Stimulated activated CD4-positive, alpha-beta T cell treated with anti-CD3 and anti-CD28 coated beads, Interleukin-15, amount 100 ng/mL, for 24 hours (primary cell): ENCODE measurements at places on chromosomes 6 and 20.

- DNase-seq: no peak
These were observed 5.2 kb downstream of the CDYL start for GRCh38 chr6:4781426-4781825.

GRCh38 chr6:155765275-155766194 lies 309.9 kb upstream of the NOX3 start:
- no peak for DNase-seq

- no peak for DNase-seq
These were observed 7.5 kb downstream of the FBXO5 start for GRCh38 chr6:152975204-152975915.

DNA sequence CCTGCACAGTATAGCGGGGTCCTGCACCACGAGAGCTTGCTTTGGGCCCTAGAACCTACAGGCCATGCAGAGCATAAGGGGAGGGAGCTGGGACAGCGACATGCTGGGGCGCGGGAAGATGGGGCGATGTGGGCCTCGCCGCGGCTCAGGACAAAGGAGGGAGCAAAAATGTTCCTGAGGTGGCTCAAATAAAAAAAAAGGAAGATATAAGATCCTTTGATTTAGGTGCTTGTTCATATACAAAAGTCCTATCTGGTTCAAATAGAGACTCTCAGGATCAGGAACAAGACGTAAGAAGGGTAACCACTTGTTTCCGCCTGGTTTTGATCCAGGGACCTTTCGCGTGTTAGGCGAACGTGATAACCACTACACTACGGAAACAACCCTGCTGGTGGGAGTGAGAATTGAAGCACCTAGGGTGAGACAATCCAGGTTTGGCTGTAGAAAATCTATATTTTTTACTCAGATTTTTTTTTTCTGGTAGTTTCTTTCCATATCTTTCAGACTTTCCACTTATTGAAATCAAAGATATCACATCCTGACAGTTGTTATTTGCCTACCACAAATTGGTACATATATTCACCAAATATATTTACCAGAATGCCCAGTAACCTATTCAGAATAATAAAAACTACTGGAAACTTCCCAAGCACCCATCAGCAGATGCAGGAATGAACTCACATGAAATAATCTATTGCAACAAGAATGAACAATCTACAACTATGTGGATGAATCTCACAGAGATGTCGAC lies 177.9 kb upstream of the ZNF184 start:
- peak; percentile 79 for DNase-seq

DNA sequence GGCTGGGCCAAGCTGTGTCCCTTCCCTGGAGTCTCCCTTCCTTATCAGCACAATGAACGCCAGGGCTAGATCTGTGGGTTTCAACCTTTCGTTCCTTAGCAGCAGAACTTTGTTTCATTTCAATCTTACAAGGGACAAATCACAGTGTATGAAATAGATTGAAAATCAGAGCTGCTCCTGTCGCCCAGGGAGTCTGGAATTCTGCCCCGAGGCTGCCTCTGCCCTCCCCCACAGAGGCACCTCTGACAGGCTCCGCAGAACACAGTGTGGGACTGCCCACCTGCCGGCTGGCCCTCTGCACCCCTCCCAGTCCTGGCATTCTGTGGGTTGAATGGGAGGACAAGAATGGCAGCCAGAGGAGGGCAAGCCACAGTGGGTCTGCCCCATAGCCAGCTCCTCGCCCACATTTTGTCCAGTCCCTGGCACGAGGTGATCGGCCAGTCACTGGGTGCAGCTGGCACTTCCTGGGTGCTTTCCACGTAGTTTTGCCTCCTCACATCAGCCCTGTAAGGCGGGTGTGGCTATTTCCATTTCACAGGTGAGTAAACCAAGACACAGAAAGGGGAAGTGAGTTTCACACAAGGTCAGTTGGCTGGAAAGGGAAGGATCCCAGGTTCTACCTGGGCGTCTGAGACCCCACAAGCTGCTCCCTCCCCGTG lies 26.1 kb downstream of the MANBAL start:
- DNase-seq: no peak

DNA sequence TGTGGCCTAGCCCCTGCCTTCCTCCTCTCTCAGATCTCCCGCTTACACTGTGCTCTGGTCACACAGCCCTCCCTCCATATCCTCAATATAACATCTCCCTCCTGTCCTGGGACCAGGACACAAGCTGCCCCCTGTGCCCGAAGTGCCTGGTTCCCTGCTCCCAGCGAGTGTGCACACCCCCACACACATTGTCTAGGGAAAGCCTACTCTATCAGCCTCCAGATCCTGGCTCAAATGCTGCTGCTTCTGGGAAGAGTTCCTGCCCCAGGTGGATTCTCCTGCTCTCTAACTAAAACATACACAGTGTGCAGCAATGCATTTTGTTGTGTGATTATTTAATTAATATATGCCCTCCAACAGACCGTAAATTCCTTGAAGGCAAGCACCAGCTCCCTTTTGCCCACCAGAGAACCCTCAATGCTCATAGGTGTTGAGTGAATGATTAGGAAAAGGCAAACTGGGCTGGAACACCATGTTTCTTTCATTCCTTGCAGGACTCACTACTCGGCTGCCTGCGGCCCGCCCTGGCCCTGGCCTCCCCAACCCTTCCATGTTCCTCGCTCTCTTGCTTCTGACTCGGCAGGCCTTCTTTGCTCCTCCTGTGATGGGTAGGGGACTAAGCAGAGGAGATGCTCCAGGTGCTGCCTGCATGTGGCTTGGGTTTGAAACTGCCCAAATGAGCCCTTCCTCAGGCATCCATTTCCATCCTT lies 194.6 kb downstream of the ZDHHC14 start:
- no peak for DNase-seq

- DNase-seq: no peak
These were observed 31.0 kb downstream of the ADAT2 start for GRCh38 chr6:143419526-143419925.

GRCh38 chr6:22087960-22088706 lies 208.7 kb downstream of the PRL start:
- no peak for DNase-seq

- no peak for DNase-seq
These were observed 7.4 kb downstream of the C6orf120 start for GRCh38 chr6:169709293-169709692.

GRCh38 chr20:58571356-58571692 lies 56.1 kb upstream of the APCDD1L start:
- no peak for DNase-seq

GRCh38 chr6:6686748-6687601 lies 98.5 kb downstream of the LY86 start:
- peak; percentile 43 for DNase-seq

- DNase-seq: no peak
These were observed 134.1 kb downstream of the RFPL4B start for GRCh38 chr6:112481211-112481610.

DNA sequence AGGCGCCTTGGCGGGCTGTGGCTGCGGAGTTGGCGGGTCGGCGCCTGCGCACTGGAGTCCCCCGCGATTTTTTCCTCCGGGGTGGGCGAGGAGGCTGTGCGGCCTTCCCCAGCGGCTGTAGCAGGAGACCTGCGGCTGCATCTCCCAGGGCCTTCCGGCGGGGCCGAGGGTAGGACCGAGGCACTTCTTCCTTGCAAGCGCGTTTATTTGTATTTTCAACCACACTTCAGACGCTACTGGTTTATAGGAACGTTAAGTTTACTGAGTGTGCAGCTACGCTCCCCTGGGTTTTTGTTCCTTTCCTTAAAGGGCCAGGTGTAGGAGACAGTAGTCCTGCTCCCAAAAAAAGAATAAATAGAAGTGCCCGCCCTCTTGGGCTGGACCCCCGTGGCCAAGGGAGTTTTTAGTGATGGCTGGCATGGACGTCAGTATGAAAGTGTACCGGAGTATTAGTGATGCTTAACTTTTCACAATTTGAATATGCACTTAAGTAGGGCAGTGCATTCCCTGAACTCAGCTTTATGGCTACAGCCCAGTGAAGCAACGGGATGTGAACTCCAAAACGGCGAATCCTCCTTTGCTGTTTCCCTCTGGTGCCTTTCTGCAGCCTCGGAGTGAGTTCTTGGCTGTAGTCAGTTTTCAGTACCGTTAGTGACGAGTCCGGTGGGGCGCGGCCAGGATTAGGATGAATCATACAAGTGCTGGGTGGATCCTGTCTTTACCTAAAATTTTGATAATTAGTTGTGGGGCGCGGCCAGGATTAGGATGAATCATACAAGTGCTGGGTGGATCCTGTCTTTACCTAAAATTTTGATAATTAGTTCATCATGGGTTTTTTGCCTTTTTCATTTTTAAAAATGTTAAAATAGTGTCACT lies 1.0 kb upstream of the FBXO5 start:
- peak; percentile 96 for DNase-seq

GRCh38 chr6:64831680-64832079 lies 875.3 kb downstream of the EYS start:
- DNase-seq: no peak

DNA sequence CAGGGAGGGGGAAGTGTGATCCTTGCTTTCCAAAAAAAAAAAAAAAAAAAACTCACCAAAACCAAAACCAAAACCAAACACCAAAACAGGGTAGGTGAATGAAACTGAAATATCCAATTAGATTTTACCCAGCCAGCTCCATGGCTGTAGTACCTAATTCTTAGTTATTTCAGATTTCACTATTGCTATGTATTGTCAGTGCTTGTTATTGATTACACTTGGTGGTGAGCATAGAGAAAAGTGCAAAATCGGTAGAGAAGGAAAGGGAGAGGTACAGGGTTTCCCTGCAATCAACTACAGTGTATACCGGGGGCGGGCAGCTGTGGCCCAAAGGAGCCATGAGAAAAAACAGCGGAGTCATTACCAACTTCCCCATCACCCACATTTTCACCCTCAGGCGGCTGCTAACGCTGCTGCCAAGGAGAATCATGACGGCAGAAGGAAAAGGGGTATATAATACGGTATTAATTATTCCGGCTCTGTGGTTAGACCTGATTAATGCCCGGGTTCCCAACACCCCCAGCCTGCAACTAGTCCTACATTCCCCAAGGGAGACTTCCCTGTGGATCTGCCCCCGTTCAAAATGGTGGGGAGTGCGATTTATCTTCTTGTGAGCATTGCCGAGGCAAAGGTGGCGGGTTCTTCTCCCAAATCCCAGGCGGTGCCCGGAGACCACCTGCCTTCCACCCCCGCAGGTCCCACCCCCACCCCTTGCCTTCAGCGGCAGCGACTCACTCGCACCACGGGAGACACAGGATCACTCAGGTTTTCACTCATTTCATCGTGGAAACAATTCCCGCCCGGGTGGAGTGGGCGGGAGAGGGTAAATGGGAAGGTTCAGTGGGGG lies at the start of gene C6orf62:
TSS of gene C6orf62 (minus strand) at position 30 of the 847 bp plus-strand sequence. CDS start 486 bp downstream, outside the sequence.
- peak; percentile 74 for DNase-seq

- DNase-seq: no peak
These were observed 46.8 kb downstream of the CYP24A1 start for GRCh38 chr20:54126806-54127655.

GRCh38 chr20:54339093-54339492 lies 131.2 kb downstream of the PFDN4 start:
- DNase-seq: no peak

DNA sequence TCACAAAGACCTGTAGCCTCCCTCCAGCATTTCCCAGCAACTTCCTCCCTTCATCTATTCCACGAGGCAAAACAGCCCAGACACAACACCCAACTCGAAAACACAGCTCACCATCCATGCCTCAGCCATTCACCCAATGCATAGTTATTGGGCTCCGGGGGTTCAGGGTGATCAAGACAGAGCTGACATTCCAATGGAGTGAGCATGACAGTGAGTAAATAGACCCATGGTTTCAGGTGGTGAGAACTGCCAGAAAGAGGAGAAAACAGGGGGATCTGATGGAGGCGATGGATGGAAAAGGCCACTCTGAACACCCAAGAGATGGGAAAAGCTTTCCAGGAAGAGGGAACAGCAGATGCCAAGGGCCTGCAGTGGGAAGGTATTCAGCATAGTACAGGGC lies 5.9 kb downstream of the CASS4 start:
- no peak for DNase-seq

DNA sequence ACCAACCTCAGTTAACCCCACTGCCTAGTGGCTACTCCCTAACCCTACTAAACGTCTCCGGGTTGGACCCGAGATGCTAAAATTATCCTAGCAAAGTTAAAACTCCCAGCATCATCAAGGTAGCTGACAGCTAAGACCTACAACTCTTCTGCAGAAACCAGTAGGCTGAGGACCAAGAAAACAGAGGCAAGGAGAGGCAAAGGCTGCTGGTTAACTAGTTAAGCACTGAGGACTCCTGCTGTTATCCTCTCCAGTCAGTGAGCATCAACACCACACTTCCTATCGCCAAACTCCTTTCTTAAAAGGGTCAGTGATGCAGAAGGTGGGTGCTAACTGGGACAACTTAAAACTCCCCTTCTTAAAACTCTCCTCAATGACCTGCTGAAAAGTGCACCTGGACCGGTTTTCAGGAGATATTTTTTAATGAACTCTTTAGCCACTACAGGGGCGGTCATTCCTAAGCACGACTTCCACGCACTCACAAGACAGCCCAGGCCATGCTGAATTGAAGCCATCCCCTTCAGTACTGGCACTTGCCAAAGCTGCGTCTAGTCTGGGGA lies 1.7 kb downstream of the TRERF1 start:
- no peak for DNase-seq

DNA sequence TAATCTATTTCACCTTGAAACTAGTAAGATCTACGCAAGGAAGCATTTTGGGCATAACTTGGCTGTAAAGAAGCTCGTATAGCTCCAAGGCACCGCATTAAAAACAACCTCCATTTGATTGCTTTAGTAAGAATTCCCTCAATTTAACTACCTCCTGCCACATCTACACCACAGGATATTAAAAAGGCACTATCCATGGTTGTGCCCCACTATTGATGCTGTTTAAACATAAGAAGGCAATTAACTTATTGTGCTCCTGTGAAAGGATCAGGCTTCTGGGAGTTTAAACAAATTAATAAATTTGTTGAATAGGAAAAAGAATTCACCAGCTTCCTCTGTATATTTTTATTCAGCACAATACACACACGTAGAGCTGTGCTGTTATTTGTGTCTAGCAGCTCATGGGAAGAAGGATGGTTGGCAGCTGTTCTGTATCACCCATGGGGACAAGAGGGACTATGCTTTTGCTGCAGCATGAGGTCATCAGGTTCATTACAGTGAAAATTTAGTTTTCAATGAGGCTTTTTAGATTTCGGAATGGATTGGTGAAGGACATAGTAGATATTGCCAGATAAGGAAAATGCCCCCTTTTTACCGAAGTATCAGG lies 513.3 kb downstream of the HAO1 start:
- DNase-seq: no peak

GRCh38 chr6:167553736-167554119 lies 228.8 kb downstream of the TTLL2 start:
- no peak for DNase-seq

DNA sequence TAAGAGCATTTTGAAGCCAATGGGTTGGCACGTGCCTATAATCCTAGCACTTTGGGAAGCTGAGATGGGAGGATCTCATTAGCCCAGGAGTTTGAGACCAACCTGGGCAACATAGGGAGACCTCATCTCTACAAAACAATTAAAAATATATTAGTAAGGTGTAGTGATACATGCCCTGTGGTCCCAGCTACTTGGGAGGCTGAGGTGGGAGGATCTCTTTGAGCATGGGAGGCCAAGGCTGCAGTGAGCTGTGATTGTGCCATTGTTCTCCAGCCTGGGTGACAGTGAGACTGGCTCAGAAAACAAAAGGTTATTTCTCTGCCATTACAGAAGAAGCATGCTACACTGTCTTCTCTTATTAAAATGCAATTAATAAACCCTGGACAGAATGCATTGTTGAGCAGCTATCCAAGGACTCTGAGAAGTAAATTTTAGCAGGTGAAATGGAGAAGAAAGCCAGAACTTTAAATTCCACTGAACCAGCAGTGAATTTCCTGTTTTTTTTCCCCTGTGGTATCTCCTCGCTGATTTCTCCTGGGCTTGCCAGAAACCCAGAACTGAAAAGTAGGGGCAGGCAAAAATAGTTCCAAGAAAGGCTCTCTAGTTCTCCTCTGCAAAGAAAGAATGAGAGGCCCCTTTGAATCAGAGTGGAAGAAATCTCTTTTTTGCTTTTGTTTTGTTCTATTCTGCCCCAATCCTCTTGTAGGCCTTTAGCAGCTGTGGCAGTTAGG lies 8.4 kb downstream of the AMD1 start:
- no peak for DNase-seq
